ENCODE measurements at places on chromosomes 2 and 18.
A peak's percentile ranks its signal among the peaks of the same experiment; 100 is the strongest.

- no peak for DNase-seq
Observed at GRCh38 chr18:36734596-36734995, 94.2 kb downstream of the TPGS2 start.

GRCh38 chr18:62336618-62337017 lies 11.5 kb downstream of the TNFRSF11A start:
- DNase-seq, result no peak

DNA sequence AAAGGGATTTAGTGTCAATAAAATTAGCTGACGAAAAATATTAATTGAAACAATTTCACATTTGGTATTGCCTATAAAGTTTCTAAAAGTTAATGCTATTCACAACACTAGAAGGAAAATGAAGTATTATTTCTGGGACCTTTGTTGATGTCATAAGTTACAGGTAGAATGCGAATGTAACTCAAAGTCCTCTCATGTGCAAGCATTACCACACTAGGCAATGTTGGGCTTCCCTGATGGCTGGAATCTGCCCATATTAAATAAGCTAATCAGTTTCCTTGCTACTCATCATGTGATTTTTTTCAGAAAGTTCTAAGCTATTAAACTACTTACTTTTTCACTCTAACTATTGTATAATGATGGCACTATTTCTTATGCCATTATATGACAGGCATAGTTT lies 44.6 kb downstream of the COBLL1 start:
- DNase-seq, result no peak

DNA sequence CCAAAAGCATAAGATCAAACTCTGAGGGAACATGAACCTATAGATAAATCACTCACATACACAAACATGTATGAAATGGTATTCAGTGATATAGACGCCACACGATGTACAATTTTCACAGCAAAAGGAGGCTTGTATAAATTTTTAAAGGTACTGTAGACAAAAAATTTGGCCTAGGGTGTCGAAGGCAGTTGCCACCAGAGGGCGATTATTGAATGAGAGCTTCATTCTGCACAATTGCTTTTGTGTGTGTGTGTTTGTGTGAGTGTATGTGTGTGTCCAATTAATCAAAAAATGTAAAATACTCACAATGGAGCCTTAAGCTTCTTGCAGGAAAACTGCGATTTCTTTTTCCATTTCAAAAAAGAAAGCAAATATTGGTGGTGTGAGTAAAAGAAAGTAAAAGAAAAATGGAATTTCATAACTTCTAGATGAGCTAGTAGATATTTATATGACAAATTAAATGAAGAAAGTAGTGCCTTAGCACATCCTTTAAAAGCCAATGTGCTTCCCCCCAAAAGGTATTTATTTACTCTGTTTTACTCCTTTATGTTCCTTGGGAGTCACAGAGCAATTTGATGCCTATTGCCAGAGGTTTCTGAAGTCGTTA lies 800.1 kb downstream of the SATB2 start:
- DNase-seq, result peak; percentile 39

GRCh38 chr2:157596992-157597681 lies 31.5 kb downstream of the ACVR1C start:
- DNase-seq, result no peak

DNA sequence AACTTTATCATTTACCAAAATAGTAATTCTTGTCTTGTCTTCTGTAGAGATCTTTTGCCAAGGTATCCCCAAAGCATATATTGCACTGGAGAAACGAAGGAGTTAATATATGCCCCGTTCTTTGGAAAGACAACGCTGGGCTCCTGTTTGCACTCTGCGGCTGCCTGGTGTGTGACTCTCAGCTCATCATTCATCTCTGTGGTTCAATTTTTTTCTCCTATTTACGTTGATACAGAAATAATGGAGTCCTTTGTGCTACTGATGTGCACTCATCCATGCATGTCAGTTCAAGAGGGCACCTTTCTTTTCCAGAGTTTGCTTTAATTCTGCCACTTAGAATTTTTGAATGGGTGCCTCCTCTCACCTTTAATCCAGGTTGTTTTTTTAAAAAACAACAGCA lies 655.5 kb downstream of the DCDC2C start:
- DNase-seq, result peak; percentile 42

DNA sequence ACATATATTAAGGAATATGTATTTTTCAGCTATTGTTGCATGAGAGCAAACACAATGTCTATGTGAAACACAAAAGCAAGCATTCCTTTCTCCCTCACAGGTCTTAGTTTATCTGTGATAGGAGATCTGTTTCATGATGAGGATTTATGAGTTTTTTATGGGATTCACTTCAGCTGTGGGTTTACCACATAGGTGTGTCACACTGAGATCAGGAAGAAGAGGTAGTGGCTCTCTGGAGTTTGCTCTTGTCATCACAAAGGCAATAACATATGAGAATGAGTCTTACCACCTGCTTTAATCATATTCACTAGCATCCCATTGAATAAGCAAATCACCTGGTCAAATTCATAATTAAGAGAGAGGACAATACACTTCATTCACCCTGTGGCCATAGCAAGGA lies 960.3 kb upstream of the SLC39A10 start:
- no peak for DNase-seq

DNA sequence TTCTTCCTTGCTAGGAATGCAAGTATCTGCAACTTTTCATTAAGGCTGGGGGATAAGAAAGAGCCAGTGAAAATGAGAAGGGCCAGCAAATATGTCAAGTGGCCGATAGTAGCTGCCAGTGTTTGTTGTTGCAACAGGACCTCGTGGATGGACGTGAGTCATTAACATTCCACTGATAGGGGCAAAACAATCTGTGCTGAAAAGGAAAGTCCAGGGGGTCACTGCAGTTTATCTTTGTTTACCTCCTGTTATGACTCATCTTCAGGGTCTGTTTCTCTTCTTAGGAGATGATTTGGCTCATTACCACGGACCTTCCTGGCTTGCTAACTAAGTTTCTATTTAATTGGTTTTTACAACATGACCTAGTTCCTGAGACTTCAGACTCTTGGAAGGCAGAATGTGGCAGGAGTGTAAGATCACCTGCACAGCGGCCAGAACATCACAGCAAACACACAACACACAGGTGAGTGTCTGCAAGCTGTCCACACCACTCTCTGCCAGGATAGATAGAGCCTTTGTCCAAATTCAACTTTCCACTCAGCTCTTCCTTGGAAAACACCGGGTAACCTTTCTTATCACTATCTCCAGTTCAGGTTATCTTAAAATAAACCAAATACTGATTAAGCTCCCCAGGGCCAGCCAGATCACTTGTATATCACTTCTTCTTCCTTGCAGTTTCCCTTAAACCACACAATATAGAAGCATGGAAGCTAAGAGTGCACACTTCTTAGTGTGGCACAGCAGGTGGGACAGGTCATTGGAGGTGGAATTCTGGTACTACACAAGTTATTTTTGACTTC lies 157.5 kb upstream of the LMAN1 start:
- DNase-seq, result no peak

DNA sequence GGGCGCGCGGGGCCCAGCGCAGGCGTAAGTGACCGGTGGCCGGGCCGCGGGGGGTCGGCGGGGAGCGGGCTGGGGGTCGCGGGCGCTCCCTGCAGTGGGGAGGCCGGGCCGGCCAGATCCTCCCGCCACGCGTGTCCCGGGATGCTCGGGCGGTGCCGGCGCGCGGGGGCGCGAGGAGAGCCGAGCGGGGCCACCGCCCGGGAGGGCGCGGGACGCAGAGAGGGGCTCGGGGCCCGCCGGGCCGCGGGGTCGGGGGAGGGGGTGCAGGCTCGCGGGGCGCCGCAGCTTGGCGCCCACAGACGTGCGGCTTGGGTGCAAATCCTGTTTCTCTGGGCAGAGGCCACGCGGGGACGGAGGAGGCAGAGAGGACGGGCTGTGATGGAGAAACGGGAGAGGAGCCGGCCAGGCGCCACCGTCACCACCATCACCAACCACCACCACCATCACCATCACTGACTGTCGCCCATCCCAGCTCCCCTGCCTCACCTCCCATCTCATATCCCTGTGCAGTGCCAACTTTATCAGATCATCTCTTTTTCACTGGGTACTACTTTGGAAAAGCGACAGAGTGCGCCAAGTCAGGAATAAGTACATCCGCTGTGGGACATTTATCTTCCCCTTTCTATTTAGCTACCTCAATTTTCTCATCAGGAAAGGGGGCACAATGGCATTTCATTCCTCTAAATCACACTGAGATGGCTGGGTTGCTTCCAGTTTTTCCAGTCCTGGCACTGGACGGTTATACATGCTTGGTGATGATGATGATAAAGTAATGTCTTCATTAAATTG lies 97.2 kb upstream of the GPR45 start:
- no peak for DNase-seq

DNA sequence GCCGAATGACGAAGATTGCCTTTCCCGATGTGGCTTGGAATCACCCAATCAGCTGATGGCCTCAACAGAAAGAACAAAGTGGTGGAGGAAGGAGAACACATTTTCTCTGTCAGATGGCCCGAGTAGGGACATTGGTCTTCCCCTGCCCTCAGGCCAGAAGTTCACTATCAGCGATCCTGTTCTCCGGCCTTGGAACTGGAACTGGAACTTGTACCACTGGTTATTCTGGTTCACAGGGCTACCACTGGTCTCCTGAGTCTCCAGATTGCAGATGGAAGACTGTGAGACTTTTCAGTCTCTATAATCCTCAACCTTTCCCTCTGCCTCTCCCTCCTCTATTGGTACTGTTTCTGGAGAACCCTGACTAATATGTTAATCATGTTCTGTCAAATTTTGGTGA lies 180.4 kb downstream of the ANKRD30B start:
- DNase-seq, result no peak

- no peak for DNase-seq
Observed at GRCh38 chr2:226190479-226191252, 609.0 kb downstream of the IRS1 start.

DNA sequence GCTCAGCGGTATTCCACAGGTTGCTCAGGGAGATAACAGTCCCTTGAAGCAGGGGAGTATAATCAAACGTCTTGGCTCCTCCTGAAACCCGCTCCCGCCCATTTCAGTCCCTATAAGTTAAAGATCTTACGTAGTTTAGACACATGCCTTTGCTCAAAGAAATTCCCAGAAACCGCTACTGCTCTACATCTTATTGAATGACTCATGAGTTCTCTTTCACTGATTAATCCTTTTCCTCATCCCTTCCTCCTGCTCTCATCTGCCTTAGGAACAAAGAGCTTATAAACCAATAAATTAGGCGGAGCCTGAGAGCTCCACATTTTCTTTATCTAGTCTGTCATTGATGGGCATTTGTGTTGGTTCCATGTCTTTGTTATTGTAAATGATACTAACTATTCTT lies 4.2 kb upstream of the SERPINB4 start:
- no peak for DNase-seq

- peak; percentile 41 for DNase-seq
Observed at GRCh38 chr2:27262379-27263286, at the start of gene SLC30A3. TSS of gene SLC30A3 (minus strand) at chr2:27263047. CDS start at chr2:27262906, 141 bp downstream.

- no peak for DNase-seq
Observed at GRCh38 chr2:105294844-105295481, 34.6 kb downstream of the TGFBRAP1 start.

DNA sequence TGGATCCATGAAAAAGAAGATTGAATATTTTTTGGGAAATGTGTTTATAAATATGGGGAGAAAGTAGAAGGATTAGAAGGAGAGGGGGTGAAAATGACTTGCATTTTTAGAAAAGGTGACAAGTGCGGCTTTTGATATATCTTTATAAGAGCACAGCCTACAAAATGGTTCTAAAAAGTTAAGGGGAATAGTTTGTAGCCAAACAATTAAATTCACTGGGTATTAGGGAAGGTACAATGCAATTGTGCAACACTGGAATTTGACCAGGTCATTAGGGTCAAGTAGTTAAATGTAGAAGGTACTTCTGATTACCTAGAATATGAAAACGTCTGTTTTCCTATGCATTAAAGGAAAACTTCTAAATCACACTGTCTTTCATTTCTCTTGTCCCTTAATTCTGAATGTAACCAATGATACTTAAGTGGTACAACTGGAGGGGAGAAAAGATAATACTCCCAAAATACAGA lies 44.5 kb upstream of the SERTAD2 start:
- DNase-seq, result no peak

GRCh38 chr18:32877371-32877770 lies 104.5 kb upstream of the KLHL14 start:
- DNase-seq, result no peak

DNA sequence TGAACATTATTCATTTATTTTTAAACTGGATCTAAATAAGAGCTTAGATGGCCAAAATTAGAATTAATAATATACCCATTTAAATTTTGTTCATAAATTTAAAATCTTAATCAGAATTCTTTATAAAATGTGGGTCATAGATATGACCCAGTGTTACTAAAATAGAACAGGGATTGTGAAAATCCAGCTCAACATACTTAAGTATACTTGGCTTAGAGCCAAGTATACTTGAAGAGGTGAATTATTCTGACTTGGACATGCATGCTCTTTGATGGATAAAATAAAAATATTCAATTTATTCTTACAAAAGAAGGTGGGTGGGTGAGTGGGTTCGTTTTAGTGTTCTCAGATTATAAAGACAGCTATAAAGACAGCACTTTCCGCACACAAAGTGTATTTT lies 70.7 kb downstream of the SPOPL start:
- DNase-seq, result peak; percentile 45

- peak; percentile 25 for DNase-seq
Observed at GRCh38 chr18:64037812-64038414, 68.0 kb downstream of the SERPINB8 start.

GRCh38 chr2:10654069-10654468 lies 35.7 kb downstream of the NOL10 start:
- DNase-seq, result peak; percentile 44

DNA sequence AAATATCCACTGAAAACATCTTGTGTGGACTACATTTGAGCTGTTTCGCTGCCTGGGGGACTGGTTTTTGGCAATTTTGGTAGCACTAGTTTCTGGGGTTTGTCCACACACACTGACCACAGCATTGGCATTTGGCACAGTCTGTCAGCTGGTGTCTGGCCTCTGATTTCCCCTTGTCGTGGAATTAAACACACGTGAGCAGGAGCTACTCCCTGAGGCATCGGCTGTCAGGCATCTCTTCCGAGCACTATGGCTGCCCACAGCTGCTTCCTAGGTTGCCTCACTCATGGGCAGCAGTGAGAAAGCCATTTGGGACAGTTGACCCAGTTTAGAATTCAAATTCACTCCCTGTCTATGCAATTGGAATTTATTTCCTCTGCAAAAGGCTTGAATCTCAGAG lies 46.8 kb upstream of the FZD5 start:
- no peak for DNase-seq

DNA sequence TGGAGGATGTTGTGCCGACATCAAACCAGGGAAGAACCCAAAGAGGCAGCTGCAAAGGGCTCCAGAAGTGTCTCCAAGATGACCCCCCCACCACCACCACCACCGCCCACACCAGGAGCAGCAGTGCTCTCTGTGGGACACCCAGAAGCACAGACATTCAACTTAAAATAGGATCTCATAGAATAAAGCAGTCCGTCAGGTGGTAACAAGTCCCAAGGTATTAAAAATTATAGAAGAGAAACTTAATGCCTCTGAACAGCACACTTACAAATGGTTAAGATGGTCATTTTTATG lies 155.5 kb upstream of the ID2 start:
- DNase-seq, result no peak

- no peak for DNase-seq
Observed at GRCh38 chr2:26754972-26755670, 9.0 kb upstream of the SLC35F6 start.

Data from NCI-H1436 (cell line).